ENCODE measurements at places on chromosomes 11 and 22. TPM values are rescaled to one million over a fixed set of nuclear protein-coding genes. Genes with fewer than 3 reads are reported as not detected.

OR51I1 gene
- total RNA-seq, result not detected

- DNase-seq, result no peak
Measured at GRCh38 chr22:24985826-24986214, 33.3 kb downstream of the KIAA1671 start.

DNA sequence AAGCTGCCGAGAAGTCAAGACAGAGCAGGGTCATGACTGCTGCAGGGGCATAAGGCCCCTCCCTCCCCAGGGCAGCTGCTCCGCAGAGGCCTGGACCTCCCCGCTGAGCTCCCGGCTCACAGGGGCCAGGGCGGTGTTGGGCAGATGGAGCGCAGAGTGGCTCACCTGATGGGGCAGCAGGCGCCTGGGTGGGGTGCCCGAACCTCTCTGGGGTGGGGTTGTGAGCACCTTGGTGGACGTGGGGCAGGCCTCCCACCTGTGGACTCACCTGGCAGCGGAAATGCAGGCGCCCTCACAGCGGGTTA is 22.9 kb downstream of the MUC6 start:
- DNase-seq, result no peak

NCAM1 gene
- total RNA-seq, result 305 TPM

JHY gene
- total RNA-seq, result 10.6 TPM

FOLR3 gene
- 0.89 TPM for total RNA-seq

UBQLN3 gene
- 0.39 TPM for total RNA-seq

MSANTD2 gene
- total RNA-seq, result 21.0 TPM

INS gene
- not detected for total RNA-seq

DNA sequence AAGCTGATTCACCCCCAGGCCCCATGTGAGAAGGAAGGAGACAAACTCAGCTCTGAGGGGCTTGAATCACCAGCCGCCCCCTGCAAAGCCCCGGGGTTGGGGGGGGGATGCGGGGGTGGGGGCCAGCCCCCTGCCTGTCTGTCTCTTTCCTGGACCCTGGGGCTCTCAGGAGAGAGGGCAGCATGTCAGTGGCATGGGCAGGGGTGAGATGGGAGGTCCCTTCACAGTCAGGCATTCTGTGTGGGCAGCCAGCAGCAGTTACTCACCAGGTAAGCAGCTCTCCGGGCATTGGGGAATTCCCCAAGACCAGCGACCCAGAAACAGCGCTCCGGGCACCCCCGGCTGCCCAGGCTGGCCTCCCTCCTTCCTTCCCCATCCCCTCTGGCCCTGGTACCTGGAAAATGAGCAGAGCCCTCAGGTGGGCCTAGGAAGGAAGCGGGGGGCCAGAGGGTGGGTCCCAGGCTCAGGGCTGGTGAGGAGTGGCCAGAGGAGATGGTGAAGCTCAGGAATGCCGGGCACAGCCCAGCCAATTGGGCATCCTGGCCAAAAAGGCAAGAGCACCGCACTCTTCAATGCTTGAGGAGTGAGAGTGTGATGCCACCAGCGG is 4.2 kb upstream of the LIF start:
- DNase-seq, result no peak

GRCh38 chr11:86360775-86361395 is 13.8 kb upstream of the CCDC81 start:
- DNase-seq, result peak; percentile 54

DEPDC7 gene
- 5.3 TPM for total RNA-seq

DNA sequence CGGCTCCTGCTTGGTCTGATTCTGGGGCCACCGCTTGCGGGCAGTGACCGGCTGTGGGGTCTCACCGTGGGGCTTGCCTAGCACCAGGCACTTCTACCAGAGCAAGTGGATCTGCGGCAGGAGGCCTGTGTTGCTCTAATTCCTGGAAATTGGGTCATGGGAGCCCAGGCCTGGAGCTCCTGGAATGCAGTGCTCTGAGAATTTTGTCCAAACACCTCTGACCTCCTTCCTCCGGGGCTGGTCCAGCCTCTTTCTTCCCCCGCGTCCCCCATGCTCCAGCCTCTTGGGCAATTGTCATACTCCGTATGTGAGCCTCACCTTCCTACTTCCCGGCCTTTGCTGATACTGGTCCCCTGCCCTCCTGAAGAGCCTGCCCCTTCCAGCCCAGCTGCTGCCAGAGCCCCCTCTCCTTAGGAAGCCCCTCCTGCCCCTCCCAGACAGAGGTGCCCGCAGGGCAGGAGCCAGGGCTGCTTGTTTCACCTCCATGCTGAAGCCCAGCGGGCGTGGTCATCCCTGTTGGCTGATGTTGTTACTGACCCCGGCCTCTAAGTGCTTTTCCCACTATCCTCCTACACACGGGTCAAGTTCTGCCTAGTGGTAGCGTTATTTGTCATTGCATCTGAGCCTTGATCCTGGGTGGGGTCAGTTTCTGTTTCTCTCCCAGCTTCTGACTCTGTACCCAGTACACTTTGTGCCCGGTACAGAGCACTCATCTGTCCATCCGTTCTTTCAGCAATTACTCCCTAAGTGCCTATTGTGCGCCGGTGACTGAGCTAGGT is 9.6 kb downstream of the MGAT3 start:
- DNase-seq, result no peak

GRCh38 chr22:46657996-46658947 is 38.1 kb downstream of the GRAMD4 start:
- no peak for DNase-seq

DNA sequence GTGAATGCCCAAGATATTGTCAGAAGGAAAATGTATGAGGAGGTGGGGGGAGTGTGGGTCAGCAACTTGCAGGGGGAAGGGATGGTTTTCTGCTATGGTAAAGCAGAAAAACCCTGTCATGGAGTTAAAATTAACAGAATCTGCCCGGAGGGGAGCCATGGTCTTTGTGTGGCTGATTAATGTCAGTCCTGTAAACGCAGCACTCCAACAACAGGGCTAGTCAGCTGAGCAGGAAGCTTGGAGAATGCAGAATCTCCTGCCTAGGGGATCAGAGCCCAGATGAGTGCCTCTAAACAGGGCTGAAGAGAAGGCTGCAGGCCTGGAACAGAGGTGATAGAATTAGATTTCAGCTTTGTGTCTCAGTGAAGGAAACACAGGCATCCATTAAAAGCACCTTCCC is 140.9 kb upstream of the MTNR1B start:
- DNase-seq, result peak; percentile 57

- DNase-seq, result no peak
Measured at GRCh38 chr22:22776121-22776520, 111.5 kb upstream of the IGLL5 start.

GRCh38 chr11:95150956-95151684 is 61.5 kb downstream of the ENDOD1 start:
- DNase-seq, result peak; percentile 72

- DNase-seq, result no peak
Measured at GRCh38 chr22:46064228-46064965, 85.9 kb upstream of the PPARA start.

DNA sequence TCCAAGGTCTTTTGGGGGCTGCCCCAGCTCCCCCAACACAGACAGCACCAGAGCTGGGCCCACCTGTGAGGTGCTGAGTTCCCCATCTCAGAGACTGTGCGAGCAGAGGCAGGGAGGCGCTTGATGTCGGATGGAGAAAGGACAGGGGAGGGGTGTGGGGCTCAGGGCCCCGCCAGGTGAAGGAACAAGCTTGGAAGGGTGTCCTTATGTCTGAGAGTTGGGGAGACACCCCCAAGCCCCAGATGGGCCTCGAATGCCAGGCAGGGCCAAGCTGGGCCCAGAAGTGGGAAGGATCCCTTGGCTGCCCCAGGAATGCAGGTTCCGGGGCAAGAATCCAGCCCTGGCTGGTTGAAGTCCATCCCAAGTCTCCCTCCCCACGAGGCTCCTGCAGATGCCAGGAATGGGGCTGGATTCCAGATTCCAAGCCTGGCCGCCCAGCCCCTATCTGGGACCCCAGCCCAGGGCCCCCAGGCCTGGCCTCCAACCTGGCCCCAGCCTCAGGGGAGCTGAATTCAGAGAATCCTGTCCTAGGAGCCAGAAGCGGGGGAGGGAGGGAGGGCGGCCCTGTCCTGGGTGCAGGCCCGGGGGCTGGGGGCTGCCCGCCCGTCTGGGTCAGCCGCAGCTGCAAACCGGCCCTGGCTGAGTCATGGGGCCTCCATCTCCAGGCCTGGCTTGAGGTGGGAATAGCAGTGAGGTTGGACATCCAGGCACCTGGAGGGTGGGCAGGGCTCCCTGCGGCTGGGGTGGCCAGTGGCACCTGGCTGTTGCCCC is 50.9 kb downstream of the CDKN1C start:
- DNase-seq, result no peak

GRCh38 chr11:2783536-2784082 is 83.8 kb upstream of the KCNQ1OT1 start:
- DNase-seq, result no peak

OR2AG1 gene
- total RNA-seq, result not detected

GRCh38 chr11:37484298-37484697 is 886.3 kb upstream of the RAG2 start:
- no peak for DNase-seq

GLYATL2 gene
- total RNA-seq, result 1.9 TPM

GDPD5 gene
- total RNA-seq, result 30.0 TPM

- no peak for DNase-seq
Measured at GRCh38 chr22:42262964-42263363, 7.5 kb downstream of the TCF20 start.

DNA sequence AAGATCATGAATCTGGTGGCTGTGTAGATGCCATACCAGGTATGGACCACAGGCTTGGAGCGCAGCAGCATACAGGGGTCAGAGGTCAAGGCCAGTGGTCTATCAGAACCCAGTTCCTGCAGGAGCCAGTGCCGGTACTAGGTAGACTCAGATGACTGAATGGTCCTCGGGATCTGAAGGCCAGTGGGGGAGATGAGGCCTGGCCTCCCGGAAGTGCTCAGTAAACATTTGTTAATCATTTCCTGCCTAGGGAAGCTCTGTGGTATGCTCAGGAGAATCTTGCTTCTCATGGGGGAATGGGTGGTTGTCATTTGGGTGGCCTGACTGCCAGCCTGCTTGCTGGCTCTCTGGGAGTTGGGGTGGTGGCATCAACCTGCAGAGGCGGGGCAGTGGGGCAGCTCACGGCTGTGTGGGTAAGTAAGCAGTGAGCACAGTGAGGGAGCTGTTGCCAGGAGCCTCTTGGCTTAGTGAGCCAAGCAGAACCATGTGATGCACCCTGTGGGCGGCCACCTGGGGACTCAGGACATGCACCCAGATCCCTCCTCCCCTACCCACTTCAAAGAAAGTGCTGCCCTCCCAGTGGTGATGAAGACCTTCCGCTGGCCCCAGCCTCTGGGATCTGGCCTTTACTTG is 33.0 kb downstream of the PTPRJ start:
- no peak for DNase-seq

DNA sequence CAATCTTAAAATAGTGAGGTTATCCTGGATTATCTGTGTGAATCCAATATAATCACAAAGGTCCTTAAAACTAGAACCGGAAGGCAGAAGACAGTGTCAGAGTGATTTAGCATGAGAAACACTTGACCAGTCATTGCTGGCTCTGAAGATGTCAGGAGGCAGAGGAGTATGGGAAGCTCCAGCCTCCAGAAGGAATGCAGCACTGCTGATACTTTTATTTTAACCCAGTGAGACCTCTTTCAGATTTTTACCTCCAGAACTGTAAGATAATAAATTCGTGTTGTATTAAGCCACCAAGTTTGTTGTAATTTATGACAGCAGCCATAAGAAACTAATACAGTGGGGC is 134.4 kb upstream of the ZC3H12C start:
- DNase-seq, result no peak

KRTAP5-1 gene
- total RNA-seq, result not detected

DNA sequence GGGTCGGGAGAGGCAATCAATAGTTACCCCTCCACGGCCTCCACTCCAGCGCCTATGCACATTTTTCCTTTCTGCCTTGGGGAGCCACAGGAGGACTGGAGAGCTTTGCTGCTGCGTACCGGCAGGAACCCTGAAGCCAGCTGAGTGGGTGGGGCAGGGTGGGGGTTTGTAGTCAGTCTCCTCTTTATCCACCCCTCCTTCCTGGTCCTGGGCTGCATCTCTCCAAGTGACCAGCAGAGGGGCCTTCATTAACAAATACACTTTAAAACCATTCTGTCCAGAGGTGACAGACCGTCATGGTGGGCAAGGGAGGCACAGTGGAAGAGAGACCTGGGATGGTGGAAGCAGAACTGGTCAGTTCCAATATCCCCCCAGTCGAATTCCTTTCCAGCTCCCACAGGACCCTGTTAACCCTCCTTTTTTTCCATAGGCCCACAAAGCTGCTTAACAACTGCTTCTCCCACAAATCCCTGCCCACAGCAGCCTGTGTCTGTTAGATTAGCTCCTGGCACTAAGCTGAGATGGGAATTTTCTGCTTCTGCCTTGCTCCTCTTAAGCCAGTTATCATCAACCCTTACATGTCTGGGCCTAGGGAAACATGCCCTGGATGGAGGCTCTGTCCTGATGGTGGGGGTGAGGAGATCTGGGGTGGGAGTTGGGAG is 3.9 kb upstream of the ABCG4 start:
- no peak for DNase-seq

DNA sequence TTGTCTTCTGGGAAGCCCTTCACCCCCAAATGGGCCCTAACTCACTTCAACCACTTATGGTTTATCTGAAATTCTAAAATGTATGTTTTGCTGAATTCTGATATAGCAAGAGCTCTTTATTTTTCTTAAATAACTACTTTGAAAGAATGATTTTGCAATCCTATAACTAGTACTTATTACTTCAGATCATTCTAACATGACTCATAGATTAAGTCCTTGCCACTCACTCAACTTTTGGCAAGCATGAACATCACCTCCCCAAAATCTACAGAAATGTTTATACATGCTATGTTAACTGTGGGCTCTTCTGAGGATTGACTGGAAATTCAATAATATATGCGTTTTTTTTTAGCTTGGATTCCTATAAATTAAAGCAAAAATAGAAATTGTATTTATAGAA is 367.4 kb upstream of the FAT3 start:
- DNase-seq, result no peak

PIH1D2 gene
- 5.4 TPM for total RNA-seq

- DNase-seq, result no peak
Measured at GRCh38 chr11:46270684-46271083, 6.8 kb upstream of the CREB3L1 start.

DNA sequence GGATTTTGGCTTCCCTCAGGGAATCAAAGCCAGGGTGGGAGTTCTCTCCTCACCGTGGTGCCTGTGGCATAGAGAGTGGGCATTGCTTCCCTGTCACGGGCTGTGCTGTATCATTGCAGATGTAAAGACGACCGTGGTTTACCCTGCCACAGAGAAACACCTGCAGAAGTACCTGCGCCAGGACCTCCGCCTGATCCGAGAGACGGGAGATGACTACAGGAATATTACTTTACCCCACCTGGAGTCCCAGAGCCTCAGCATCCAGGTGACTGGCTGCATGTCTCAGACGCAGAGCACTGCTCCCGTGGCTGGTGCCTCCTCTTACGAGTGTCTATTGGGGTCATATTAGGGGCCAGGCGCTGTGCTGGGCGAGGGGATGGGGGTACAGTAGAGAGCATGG is 24.2 kb upstream of the ST3GAL4 start:
- DNase-seq, result no peak

- DNase-seq, result no peak
Measured at GRCh38 chr22:46750863-46751443, 11.5 kb upstream of the TBC1D22A start.
